ENCODE measurements at places on chromosomes 1 and 21.

DNA sequence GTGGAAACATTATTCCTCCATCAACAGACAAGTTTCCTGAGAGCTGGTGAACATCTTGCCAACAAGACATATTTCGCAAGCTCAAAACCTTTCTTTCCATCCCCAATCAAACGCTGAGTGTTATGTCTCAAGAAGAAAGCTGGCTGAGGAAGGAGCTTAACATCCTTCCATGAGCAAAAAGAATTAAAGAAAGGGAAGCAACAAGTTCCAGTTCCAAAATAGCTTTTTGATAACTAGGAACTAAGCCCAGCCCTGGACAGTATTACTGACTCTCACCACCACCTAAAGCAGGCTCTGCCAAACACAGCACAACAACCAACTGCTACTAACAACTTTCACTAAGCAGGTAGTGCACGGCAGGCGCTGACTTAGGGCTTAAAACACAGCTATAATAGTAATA is 50.2 kb downstream of the CAPZB start:
- DNase-seq = peak; percentile 73

DNA sequence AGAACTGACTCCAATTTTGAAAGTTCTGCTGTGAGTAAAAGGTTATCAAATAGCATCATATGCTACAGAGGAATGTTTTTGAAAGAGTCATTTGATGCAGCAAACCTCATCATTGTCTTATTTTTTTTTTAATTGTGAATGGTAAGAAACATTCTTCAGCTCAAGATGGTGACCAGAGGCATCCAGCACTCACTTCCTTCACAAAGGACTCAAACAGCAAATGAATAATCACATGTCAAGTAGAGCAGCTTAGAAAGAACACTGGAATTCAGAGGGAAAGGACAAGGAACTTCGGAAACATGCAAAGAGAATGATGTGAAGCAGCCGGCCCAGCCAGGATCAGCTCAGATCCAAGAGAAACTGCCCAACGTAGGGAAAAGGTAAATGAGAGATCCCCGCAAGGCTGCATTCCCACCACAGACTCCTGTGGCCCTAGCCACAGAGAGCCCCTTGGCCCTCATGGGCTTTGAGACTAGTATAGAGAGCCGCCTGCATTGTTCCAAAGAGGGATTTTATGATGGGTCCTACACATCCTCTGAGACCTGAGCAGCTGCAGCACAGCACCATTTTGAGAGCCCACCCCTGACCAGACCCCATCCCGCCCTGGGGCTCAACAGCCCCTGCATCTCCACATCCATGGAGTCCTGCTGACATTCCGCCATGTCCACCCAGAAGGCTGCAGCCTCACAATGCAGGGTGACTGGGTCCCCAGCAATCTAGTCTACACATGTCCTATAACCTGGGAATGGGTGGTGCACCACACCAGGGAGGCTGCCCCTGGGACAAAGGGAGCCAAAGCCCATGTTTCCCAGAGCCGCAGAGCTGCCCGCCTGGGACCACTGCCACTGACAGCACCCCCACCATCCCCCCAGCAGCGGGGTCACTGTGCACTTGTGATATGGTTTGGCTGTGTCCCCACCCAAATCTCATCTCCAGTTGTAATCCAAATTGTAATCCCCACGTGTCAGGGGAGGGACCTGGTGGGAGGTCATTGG is 21.2 kb upstream of the UTS2 start:
- no peak for DNase-seq

GRCh38 chr1:173448945-173449344 is 28.2 kb upstream of the PRDX6 start:
- DNase-seq = no peak

DNA sequence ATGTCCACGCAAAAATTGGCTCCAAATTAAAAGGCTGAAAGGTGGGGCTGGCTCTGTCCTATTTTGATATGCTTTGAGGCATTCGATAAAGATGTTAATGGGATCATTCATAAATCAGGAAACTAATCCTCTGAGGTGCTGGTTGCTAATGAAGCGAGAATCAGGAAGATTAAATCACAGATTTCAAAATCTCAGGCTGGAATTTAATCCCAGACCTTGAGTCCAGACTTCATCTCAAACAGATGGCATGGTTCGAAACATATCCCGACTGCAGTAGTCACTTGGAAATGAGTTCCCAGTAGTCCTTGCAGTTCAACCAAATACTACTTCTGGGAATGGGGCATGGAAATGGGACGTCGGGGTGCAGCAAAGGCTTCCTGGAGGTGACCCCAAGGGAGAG is 4.5 kb upstream of the KLF17 start:
- DNase-seq = no peak

DNA sequence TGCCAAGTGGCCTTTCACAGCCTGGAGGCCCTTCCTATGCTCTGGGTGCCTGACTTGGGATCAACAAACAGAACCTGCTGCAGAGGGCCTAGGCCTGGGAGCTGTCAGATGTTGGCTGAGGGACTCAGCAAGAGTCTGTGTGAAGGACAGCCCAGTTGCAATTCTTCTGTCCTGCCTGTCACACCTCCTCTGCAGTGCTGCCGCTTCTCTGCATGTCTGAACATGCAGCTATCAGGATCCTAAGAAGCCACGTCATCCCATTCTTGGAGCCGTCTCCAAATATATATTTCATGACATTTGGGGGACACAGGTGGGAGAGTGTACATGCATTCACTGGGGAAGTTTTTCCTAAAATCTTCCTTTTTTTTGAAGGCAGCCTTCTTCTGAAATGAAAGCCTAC is 8.6 kb downstream of the FCAMR start:
- DNase-seq = peak; percentile 78

- no peak for DNase-seq
Measured at GRCh38 chr1:182119631-182120030, 58.1 kb upstream of the ZNF648 start.

DNA sequence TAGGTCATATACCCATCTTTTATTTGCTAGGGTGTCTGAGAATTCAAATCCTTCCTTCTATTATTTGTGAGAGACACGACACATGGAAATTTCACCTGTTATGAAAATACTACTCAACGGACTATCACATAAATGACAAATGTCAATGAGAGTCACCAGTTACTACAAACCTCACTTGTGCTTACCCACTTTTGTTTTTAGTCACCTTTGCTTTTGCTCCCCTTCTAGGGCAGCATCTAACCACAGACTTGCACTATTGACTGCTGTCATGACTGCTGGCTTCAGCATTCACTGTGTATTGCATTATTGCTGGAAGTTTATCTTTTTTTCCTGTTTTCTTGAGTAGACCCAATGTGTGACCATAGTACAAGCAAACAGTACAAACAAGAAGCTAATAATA is 1048.0 kb downstream of the PLA2G4A start:
- DNase-seq = no peak

GRCh38 chr1:13516606-13517005 is 2.8 kb upstream of the LRRC38 start:
- no peak for DNase-seq

DNA sequence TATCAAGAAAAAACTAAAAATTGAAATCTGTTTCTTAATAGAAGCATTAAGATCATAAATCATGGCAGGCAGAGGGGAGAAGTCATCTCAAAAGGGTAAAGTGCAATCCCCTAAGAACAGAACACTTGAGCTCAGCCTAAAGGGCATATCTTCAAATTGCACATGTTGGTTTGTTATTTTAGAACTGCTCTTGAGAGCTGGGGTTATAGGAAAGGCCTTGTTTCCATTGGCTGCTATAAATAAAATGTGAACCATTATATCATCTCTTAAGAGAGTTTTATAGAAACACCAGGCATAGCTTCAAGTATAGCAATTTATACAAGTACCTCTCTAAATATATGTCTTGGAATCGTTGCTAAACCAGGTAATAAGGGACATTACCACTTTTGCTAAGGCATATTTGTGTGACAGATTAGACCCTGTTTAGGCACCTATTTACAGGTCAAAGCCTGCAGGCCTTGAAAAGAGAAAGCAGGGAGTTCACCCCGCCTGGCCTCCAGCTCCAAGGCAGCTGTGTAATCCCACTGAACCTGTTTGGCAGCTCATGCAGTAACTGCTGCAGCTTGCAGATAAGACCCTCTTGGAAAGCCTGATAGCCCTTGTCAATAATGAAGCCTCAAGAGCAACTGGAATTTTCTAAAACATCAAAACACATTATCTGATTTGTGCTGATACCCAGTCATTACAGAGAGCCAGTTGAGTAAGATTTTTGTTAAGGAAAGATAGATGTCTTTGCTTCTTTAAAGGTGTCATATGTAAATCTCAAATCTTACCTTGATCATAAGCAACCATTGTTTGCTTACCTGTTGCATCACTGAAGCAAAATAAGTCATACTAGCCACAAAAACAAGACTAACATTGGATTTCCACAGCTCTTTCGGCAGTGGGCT is 24.2 kb upstream of the SYDE2 start:
- DNase-seq = no peak

- peak; percentile 65 for DNase-seq
Measured at GRCh38 chr1:91501523-91501851, 836 bp downstream of the CDC7 start.

GRCh38 chr1:205812271-205812877 is 624 bp downstream of the SLC41A1 start:
- DNase-seq = peak; percentile 36

DNA sequence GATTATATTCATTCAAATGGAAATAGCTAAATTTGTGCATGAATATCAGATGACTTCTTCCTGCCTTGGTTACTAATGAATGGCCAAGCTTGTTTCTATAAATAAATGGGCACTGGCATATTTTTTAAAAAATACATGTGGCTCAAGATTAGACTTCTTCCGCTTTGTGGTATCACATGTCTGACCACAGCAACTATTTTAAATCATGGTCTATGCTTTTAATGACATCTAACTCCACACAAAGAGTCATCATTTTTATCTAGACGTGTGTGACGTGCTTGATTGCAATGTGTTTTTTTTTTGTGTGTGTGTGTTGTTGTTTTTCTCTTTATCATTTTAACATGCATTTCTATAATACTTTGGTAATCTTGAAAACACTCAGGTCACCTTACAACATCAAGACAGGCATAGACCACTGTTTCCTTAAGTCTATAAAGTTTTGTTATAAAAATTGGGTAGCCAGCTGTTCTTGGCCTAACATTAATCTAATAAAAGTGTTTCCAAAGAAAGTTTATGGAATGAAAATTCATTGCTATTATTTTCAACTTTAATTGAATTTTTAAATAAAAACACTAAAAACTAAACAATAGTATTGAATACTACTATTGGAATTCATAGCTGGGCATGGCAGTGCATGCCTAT is 29.5 kb downstream of the RGS1 start:
- DNase-seq = no peak

- peak; percentile 44 for DNase-seq
Measured at GRCh38 chr1:156128654-156129597, 14.4 kb downstream of the LMNA start.
